ENCODE measurements at places on chromosomes 12 and 14. TPM values are rescaled to one million over a fixed set of nuclear protein-coding genes. Genes with fewer than 3 reads are reported as not detected.

DNA sequence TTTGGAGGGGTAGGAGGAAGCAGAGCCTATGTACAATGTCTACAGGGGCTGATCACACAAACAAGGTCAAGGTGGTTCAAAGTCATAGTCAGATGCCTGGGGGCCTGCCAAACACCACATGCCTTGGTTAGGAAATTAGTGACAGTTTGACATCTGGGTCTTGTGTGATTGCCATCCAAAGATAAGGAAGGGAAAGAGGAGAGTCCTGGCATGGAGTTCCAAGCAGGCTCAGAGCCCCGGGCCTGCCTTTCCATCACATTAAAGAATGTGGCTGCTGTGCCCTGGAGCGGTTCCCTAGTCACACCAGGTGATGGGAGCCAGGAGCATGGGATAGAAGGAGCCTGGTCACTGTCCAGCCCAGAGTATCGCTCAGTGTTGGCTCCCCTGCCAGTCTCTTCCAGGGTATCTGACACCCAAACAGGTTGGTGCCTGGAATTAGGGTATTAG is 53.6 kb upstream of the BCL2L14 start:
- no peak overlapping the region for H3K4me3 ChIP-seq
- DNase-seq = no peak
- peaks cover 35% of the 10 kb centered on the region for H3K4me1 ChIP-seq

DNA sequence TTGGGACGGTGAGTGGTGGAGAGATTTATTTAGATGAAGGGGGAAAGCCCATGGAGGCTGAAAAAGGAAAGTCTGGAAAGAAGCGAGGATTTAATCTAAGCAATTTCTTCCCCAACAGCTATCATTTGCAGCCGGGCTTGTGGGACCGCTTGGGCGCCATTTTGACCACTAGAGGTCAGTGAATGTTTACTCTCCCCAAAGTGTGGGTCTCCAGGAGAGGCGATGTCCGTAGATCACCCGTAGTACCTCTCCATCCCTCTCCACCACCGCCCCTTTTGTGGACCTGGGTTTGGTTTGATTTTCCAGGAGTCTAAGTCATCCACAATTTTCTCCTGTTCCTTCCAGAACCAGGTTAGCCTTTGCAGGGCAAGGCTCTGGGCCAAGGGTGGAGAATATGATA is 91.2 kb upstream of the PARP11 start:
- DNase-seq = no peak
- H3K27ac ChIP-seq = no peak overlapping the region
- H3K4me1 ChIP-seq = peaks cover 19% of the 10 kb centered on the region
- no peaks in the 10 kb centered on the region for H3K36me3 ChIP-seq
- H3K4me3 ChIP-seq = no peak overlapping the region

- no peak overlapping the region for H3K4me3 ChIP-seq
- no peaks in the 10 kb centered on the region for H3K27me3 ChIP-seq
- no peak for DNase-seq
- H3K36me3 ChIP-seq = no peaks in the 10 kb centered on the region
These were observed 279.7 kb upstream of the TMTC1 start for GRCh38 chr12:30063435-30063945.

DNA sequence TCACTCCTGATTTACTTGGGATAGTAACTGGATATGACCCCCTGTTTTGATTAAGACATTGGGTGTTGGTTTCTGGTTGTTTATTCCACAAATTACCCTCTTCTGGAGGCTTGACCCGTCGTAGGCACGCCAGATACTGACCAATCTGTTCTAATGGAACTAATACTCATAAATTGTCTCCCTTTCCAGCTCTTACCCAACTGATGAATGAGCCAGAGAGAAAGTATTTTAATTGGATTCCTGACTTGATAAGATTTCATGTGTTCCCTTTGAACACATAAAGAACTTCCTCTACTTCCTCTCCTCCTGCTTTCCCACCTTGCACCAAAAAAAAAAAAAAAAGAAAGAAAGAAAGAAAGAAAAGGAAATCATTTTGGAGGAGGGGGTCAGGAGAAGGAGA is 340.9 kb downstream of the PCNX1 start:
- H3K36me3 ChIP-seq = peaks cover 42% of the 10 kb centered on the region
- H3K27me3 ChIP-seq = peaks cover 2% of the 10 kb centered on the region
- H3K4me3 ChIP-seq = no peak overlapping the region
- H3K4me1 ChIP-seq = peaks cover 57% of the 10 kb centered on the region
- no peak overlapping the region for H3K27ac ChIP-seq
- no peak for DNase-seq

GRCh38 chr14:46480817-46481216 is 170.8 kb downstream of the RPL10L start:
- H3K36me3 ChIP-seq = no peaks in the 10 kb centered on the region
- no peaks in the 10 kb centered on the region for H3K4me1 ChIP-seq
- DNase-seq = no peak

GRCh38 chr12:126608607-126609175 is 1543.5 kb downstream of the AACS start:
- no peaks in the 10 kb centered on the region for H3K36me3 ChIP-seq
- no peak for DNase-seq
- H3K4me3 ChIP-seq = no peak overlapping the region
- H3K4me1 ChIP-seq = no peaks in the 10 kb centered on the region

DNA sequence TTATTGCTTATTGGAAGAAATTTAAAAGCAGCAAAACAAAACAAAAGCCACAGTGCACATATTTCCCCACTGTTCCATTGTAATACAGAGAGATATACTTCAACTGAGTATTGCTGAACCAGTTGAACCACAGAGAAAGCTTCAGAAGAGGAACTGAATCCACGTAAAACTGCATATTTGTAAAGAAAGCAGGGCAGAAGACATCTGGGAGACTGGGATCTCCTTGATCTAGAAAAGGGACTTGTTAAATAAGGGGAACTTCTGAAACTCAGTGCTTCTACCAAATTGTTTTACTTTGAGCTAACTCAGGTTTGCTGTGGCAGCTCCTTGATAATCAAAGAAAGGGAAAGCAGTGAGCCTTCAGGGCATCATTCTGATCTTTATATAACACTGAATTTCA is 411.1 kb upstream of the MDGA2 start:
- H3K36me3 ChIP-seq = no peaks in the 10 kb centered on the region
- H3K4me3 ChIP-seq = no peak overlapping the region
- H3K27me3 ChIP-seq = no peaks in the 10 kb centered on the region
- H3K4me1 ChIP-seq = no peaks in the 10 kb centered on the region
- no peak for DNase-seq
- no peak overlapping the region for H3K27ac ChIP-seq

DNA sequence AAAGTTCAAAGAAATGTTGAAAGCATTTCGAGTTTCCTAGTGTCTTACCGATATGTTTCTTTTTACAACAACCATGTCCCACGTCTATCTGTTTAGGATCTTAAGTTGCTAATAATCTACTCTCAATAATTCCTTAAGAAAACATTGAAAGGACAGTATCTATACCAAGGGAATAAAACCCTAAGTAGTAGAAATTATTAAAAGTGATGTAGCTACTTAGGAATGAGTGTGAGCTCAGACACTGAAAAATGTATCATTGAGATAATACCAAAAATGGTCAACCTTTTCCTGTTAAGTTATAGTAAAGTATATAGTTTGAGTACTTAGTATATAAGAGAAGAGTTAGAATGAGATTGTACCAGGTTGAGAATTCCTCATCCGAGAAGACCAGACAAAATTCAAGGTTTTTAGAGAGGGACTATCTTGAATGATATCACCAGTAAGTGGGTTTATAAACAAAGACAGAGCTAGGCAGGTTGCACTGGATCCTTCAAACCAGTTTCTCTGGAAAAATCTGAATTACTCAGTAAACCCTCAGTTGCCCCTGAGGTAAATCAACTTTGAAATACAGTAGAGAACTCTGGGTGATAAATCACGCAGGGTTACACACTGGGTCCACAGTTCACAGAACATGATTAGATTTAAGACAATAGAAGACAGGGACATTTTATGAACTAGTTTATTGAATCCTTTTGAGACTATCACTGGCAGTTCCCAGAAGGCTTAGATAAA is 96.8 kb downstream of the ERGIC2 start:
- no peak overlapping the region for H3K27ac ChIP-seq
- H3K4me3 ChIP-seq = no peak overlapping the region
- H3K27me3 ChIP-seq = no peaks in the 10 kb centered on the region
- no peaks in the 10 kb centered on the region for H3K4me1 ChIP-seq

GRCh38 chr12:64991121-64991611 is 129.9 kb downstream of the WIF1 start:
- no peak overlapping the region for H3K27ac ChIP-seq
- H3K36me3 ChIP-seq = no peaks in the 10 kb centered on the region
- peaks cover 7% of the 10 kb centered on the region for H3K27me3 ChIP-seq
- H3K4me3 ChIP-seq = no peak overlapping the region

DNA sequence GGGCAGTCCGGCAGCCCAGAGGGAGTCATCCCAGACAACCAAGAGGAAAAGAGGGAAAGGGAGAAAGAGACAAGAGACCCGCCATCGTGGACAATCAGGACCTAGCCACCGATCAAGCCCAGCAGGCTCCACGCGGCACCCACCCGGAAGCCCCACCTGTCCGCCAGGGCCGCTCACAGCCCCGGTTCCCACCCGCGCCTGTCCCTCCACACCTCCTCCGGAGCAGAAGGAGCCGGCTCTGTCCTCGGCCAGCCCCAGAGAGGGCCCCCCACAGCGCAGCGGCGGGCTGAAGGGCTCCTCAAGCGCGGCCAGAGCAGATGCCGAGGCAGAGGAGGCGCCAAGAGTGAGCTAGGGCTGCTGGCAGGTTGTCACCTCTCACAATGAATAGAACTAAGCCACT is 784.7 kb upstream of the FBXO33 start:
- no peak overlapping the region for H3K27ac ChIP-seq
- DNase-seq = no peak
- no peaks in the 10 kb centered on the region for H3K4me1 ChIP-seq
- H3K27me3 ChIP-seq = no peaks in the 10 kb centered on the region
- H3K4me3 ChIP-seq = no peak overlapping the region

- no peaks in the 10 kb centered on the region for H3K27me3 ChIP-seq
- H3K4me1 ChIP-seq = peaks cover 60% of the 10 kb centered on the region
- peaks cover 14% of the 10 kb centered on the region for H3K36me3 ChIP-seq
- H3K4me3 ChIP-seq = peak overlapping the region; percentile 1
- H3K27ac ChIP-seq = peak overlapping the region; percentile 88
These were observed 27.5 kb upstream of the JPH4 start for GRCh38 chr14:23605931-23606585.

- H3K27me3 ChIP-seq = no peaks in the 10 kb centered on the region
- DNase-seq = no peak
- H3K27ac ChIP-seq = no peak overlapping the region
- no peak overlapping the region for H3K4me3 ChIP-seq
- H3K4me1 ChIP-seq = no peaks in the 10 kb centered on the region
These were observed 20.3 kb downstream of the ACAD10 start for GRCh38 chr12:111706145-111706544.

- no peaks in the 10 kb centered on the region for H3K27me3 ChIP-seq
- no peaks in the 10 kb centered on the region for H3K4me1 ChIP-seq
- DNase-seq = peak; percentile 35
- no peak overlapping the region for H3K4me3 ChIP-seq
These were observed 211.8 kb downstream of the ANO2 start for GRCh38 chr12:5733136-5733755.

GRCh38 chr14:84080944-84081343 is 1449.0 kb upstream of the FLRT2 start:
- no peaks in the 10 kb centered on the region for H3K4me1 ChIP-seq
- no peak overlapping the region for H3K4me3 ChIP-seq
- no peaks in the 10 kb centered on the region for H3K27me3 ChIP-seq
- no peak overlapping the region for H3K27ac ChIP-seq
- no peak for DNase-seq

DNA sequence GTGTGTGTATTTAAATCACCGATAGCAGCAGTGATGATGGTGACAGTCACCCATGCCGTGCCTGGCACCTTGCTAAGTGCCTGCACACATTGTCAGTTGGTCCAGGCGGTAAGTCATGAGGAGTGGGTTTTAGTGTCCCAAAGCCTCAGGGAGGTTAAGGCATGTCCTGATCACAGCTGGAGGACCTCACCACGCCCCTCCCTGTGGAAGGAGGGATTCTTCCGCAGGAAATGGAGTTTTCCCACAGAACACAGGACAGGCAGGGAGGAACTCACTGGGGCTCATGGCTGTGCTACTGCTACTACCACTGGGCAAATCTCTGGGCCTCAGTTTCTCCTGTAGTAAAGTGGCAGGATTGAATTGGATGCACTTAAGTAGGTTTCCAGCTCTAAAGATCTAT is 142.3 kb downstream of the CACNA1C start:
- H3K36me3 ChIP-seq = no peaks in the 10 kb centered on the region
- DNase-seq = no peak
- no peak overlapping the region for H3K27ac ChIP-seq

- DNase-seq = no peak
- no peak overlapping the region for H3K4me3 ChIP-seq
- no peaks in the 10 kb centered on the region for H3K4me1 ChIP-seq
These were observed 215.0 kb downstream of the BMP4 start for GRCh38 chr14:53741479-53742232.

DNA sequence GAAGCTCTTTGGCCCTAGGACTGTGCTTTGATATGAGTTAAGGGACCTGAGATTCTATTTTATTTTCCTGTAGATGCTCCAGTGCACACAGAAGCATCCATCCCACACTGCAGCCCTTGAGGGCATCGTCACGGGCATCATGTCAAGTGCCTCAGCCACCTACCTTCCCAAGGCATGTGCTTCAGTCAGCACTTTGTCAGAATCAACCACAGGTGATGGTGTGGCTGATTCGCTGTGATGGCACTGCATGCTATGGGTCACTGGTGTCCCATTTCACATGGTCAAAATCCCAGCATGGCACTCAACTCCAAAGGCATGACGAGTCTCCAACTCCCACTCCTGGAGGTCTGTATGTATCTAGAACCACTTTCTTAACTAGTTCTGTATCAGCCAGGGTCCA is 100.8 kb downstream of the AACS start:
- no peaks in the 10 kb centered on the region for H3K4me1 ChIP-seq
- H3K27me3 ChIP-seq = peaks cover 3% of the 10 kb centered on the region
- DNase-seq = no peak
- H3K36me3 ChIP-seq = no peaks in the 10 kb centered on the region
- H3K4me3 ChIP-seq = no peak overlapping the region

DNA sequence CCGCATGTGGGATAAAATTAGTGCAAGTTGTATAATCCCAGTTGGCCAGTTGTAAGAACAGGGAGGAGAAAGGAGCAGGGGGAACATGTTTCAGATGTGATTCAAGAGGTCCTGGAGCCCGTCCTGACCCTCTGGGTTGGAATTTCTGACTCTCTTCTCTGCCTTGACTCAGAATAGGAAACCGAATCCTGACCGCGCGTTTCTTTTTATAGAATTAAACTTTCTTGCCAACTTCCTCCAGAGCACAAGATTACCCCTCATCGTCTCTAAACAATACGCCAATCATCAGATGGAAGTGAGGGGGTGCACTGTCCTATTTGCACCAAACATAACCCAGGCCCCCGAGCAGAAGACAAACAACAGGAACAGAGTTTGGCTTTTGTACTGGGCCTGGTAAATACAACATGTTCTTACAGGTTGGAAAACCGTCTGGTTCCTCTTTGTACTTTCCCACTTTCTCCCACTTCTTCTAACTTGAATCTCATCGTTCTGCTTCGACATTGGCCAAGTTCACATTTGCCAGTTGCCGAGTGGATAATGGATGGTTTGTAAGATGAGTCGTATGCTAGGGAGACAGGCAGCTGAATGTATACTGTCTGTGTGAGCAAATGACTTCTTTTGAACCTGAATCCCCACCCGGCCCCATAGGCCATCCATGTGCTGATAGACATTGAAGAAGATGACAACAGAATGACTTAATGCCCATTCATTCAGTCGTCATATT is 42.6 kb upstream of the MED13L start:
- H3K4me3 ChIP-seq = peak overlapping the region; percentile 27
- H3K4me1 ChIP-seq = peaks cover 38% of the 10 kb centered on the region
- no peaks in the 10 kb centered on the region for H3K27me3 ChIP-seq

Gene SCYL2
- total RNA-seq = 38.8 TPM

Gene PACS2
- total RNA-seq = 40.2 TPM

Gene ACOT4
- 1.5 TPM for total RNA-seq

Gene BMP4
- 0.29 TPM for total RNA-seq

Gene TDRD9
- 1.2 TPM for total RNA-seq

Gene NEUROD4
- not detected for total RNA-seq

Measured in activated CD8-positive, alpha-beta memory T cell treated with anti-CD3 and anti-CD28 coated beads, Interleukin-2, amount 10 ng/mL, durations not matched to agents 7 days and 5 days (primary cell).